ENCODE measurements at places on chromosomes 1 and 21. TPM values are rescaled to one million over a fixed set of nuclear protein-coding genes. Genes with fewer than 3 reads are reported as not detected.

TGFB2 gene
- 46.5 TPM for total RNA-seq

- no peak for DNase-seq
Observed at GRCh38 chr1:245995474-245995873, 511.6 kb downstream of the SMYD3 start.

- DNase-seq = no peak
Observed at GRCh38 chr1:231883382-231883781, 256.8 kb downstream of the DISC1 start.

GRCh38 chr1:246878551-246878950, 53.2 kb downstream of the AHCTF1 start:
- no peak for DNase-seq

DNA sequence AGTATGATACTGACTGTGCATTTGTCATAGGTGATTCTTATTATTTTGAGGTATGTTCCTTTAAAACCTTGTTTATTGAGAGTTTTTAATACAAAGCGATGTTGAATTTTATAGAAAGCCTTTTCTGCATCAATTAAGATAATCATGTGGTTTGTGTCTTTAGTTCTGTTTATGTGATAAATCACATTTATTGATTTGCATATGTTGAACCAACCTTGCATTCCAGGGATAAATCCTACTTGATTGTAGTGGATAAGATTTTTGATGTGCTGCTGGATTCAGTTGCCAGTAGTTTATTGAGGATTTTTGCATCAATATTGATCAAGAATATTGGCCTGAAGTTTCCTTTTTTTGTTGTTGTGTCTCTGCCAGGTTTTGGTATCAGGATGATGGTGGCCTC, 158.0 kb downstream of the CENPF start:
- no peak for DNase-seq

KIAA0040 gene
- 5.0 TPM for total RNA-seq

RNF223 gene
- total RNA-seq = 0.20 TPM

DNA sequence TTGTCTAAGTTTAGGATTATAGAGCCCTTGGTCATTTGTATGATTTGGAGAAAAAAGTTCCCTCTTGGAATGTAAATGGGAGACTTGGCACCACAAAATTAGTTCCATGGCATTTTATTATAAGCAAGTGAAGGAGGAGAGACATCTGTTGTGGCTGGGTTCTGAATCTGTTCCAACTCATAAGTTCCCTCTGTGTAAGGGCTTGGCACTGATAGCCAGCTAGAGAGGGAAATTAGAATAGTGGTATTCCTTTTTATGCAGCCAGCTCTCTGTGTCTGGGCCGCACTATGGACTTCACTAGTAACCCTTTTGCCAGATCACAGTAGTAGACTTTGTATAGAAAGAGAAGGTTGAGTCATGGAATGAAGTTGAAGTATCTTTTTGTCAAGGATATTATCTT, 31.1 kb downstream of the GNAI3 start:
- no peak for DNase-seq

GRIK1 gene
- total RNA-seq = not detected

UMODL1 gene
- total RNA-seq = not detected

DNA sequence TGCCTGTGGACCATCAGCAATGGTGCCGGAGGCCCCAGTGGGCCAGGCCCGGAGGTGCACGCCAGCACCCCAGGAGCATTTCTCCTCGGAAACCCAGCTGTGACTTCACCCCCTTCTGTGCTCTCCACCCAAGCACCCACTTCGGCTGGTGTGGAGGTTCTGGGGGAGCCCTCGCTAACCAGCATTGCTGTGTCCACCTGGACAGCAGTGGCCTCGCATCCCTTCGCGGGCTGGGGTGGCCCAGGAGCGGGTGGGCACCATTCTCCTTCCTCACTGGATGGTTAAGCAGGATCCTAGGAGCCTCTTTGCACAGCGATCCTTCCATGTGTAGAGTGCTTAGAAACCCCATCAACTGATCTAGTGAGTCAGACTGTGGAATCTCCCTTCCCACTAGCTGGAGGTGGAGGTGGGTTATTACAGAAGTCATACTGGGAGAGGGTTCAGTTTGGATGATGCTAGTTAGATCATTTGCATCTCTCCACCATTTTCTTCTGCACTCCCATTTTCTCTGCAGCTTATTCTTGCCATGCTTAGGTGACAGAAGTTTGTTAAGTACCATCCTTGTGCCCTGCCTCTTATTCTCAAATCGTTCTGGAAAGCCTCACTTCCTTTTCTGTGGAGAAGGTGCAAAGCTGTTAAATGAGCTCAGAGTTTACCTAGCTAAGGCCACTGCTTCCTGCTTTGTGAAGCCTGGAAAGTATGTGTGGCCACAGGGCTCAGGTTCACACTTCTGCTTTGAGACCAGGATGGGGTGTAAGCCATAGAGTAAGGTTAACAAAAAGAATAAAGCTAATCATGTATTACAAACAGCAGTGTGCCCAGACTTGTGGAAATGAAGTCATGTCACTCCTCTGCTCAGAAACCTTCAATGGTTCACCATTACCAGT, 32.3 kb downstream of the TBX19 start:
- no peak for DNase-seq

DNA sequence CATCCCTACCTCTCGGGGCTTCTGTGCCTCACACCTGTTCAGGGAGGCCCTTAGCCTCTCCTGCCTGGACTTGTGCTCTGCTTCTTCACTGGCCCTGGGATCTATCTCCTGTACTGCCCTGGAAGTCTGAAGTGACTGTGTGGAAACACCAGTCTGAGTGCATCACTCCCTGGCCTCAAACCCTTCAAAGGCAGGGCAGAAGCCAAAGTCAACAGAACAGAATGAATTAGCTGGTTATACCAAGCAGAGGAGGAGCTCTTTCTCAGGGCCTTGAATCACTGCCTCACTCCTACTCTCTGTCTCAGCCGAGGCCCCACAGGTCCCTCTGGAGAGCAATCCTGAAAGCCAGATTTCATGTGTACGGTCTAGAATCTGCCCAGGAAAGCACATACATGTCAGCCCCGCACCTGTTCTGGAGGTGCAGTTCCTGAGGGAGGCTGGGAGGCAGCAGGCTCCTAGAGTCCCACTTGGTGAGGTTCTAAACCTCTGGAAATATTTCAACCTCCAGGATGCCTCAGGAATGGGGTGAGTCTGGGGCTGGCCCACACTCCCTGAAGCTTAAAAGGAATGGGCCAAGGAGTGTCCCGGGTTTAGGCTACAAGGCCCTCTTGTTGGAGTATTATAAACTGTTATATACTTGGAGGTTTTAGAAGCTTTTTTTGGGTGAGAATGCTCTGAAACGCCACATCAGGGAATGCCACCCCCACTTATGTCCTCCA, 98.3 kb downstream of the ABCA4 start:
- peak; percentile 51 for DNase-seq

RNU1-3 gene
- total RNA-seq = under 0.01 TPM

- no peak for DNase-seq
Observed at GRCh38 chr1:205988585-205988995, 14.6 kb downstream of the RAB7B start.

GRCh38 chr1:89871768-89872473, 51.1 kb downstream of the LRRC8D start:
- DNase-seq = no peak

NUAK2 gene
- total RNA-seq = 5.4 TPM

SEMA4A gene
- total RNA-seq = 0.29 TPM

RBP7 gene
- 0.49 TPM for total RNA-seq

- no peak for DNase-seq
Observed at GRCh38 chr1:160030657-160031364, 979 bp downstream of the PIGM start.

PPCS gene
- total RNA-seq = 65.1 TPM

- DNase-seq = no peak
Observed at GRCh38 chr1:233005703-233006102, 55.3 kb downstream of the NTPCR start.

- no peak for DNase-seq
Observed at GRCh38 chr1:180680558-180681144, 48.8 kb downstream of the XPR1 start.

SLC45A1 gene
- 0.92 TPM for total RNA-seq

PBXIP1 gene
- total RNA-seq = 25.6 TPM

RCAN1 gene
- 11.2 TPM for total RNA-seq

GRCh38 chr1:226211181-226211821, 12.2 kb upstream of the MIXL1 start:
- no peak for DNase-seq

FCRL3 gene
- total RNA-seq = not detected

RGS4 gene
- not detected for total RNA-seq

DNA sequence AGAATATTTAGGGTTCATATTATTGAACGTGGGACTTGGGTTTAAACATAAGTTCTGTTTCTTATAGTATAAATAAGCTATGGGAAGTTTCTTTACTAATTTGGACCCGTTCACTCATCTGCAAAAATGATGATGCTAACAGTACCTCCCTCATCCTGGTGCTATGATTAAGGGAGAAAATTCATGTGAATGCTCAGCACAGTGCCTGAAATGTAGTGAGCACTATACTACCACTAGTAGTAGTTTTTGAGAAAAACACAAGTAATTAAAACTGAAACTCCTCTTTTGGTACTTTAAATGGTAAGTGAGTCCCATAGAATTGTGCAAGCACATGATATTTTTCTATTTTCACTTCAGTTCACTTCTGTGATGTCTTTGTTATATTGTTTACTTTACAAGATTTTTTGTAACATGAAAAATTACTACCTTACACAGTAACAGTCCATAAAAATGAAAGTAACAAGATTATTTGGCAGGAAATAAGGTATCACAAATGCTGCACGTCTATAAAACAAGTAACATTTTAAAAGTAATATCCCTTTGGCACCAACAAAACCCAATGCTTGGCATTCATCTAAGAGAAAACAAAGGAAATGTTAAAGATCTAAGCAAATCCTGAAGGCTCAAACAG, 11.3 kb upstream of the PTPRC start:
- no peak for DNase-seq

DNA sequence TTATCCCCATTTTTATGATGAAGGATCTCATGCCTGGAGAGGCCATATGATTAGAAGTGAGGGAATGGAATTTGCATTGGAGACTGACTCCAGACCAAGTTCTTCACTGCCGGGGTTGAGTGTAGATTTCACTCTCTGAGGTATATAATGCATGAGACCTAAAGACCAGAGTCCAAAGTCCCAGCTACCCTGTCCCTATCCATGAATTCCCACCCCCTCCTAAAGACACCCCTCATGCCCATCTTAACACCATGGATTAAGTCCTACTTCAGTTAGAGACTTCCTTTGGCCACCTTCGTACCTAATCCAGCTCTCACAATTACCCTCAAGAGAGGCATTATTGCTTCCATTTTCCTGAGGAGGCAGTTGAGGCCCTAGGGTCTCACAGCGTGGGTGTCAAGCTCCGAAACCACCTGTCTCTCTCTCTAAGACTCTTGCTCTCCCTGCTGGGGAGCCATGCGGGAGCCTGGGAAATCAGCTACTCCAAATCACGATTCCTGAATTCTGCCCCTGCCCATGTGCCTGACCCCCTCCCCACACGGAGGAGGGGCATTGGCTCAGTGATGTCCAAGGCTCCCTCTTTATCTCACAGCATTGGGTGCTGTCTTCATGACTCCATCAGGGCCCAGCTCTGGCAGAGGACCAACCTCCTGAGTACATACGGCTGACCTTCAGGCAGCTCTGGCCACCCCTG, 11.7 kb upstream of the FOXO6 start:
- DNase-seq = no peak

DNA sequence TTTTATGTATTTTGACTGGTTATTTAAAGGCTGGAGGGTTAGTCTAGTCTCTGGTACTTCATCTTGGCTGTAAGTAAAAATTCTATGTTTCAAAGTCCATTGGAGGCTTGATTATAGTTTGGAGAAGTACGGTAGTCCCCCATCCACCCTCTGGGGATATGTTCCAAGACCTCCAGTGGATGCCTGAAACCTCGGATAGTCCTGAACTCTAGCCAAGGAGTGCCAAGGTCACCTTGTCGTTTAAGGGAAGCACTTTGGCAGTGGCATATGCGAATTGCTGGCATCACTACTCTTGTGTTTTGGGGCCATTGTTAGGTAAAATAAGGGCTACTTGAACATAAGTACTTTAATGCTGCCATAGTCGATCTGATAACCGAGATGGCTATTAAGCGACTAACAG, 18.4 kb downstream of the CDC73 start:
- DNase-seq = no peak

DNA sequence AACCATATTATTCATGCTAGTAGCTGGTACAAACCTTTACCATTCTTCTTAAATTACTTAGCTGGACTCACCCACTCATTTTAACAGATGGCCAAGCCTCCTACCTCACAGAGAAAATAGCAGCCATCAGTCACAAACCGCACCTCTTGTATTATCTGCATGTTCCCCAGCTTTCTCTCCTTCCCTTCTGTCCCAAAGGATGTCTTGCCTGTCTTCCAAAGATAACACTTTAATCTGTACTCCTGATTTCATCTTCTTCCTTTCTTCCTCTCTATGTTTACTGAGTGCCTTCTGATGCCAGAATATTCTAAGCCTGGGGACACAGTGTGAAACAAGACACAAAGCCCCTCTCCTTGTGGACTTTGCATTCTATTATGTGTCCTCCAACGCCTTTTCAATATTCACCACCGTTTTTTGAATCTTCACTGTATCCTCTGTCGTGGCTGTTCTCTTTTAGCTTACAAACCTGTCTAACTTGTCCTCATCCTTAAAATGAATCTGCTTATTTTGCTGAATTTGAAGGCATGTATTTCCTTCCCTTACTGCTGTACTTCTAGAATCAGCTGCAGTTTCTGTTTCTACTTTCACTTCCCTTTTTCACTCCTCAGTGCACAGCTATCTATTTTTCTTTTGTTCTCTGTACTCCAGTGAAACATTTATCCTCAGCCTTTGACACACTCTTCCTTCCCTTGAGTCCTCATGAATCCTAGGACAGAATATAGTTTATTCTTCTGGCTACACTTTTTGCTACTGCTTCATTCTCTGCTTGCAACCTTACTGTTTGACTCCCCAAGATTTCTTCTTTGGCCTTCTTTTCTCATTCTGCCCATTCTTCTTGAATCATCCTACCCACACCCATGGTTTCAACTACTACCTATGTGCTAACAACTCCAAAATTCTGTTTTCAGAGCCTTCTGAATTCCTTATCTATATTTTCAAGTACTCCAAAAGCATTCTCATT, 216.9 kb upstream of the SAMSN1 start:
- no peak for DNase-seq

FAM72C gene
- total RNA-seq = 29.5 TPM

ADAM30 gene
- not detected for total RNA-seq

DNA sequence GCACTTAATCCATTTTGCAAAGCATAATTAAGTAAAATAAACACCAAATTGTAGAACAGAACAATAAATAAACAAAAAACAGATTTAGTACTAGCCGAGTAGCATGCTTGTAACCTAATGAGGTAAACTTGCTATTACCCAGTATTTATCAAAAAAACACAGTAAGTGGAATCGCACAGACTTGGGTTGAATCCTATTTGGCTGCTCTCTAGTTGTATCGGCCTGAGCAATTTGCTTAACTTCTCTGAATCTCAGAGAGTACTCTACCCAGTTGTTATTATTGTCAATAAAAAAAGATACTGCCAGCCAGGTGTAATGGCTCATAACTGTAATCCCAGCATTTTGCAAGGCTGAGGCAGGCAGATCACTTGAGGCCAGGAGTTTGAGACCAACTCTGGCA, 664.3 kb downstream of the ADGRL2 start:
- no peak for DNase-seq

FCER1G gene
- not detected for total RNA-seq

DNA sequence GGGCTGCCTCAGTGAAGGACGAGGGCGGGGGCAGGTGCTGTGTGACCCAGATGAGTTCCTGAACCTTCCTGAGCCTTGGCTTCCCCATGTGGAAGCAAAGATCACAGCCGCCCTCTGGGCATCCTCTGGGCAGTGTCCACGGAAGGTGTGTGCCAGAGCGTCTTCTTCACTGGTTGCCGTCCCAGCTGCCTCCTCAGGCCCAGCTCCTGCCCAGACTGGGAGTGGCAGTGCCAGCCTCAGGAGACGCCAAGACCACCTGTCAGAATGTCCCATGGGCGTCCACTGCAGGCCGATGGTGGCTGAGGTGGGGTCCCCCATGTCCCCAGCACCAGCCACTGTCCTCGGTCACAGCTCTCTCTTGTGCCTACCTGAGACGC, 10.2 kb downstream of the ARHGEF16 start:
- no peak for DNase-seq
